ENCODE measurements at places on chromosomes 5 and 9.

DNA sequence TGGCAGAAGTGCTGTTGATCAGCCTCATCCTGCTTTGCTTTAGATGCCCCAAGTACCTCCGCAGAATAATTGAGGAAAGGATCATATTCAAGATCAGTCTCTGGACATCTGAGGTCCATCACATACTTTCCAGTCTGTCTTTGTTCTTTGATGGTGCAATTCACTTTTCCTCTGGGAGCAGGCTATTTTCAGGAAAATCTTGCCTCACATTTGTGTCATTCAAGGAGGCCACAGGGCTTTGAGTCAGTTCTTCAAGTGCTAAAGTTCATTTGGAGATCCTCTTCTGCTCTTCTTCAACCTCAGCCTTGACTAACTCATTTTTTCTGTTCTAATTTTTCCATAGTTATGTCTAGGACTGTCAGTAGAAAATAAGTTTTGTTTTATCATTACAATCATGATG is 18.6 kb downstream of the EQTN start:
- no peak for DNase-seq

- no peak for DNase-seq
Observed at GRCh38 chr5:161483721-161484120, 62.8 kb downstream of the GABRB2 start.

GRCh38 chr5:53817183-53817582 is 256.7 kb downstream of the NDUFS4 start:
- no peak for DNase-seq

DNA sequence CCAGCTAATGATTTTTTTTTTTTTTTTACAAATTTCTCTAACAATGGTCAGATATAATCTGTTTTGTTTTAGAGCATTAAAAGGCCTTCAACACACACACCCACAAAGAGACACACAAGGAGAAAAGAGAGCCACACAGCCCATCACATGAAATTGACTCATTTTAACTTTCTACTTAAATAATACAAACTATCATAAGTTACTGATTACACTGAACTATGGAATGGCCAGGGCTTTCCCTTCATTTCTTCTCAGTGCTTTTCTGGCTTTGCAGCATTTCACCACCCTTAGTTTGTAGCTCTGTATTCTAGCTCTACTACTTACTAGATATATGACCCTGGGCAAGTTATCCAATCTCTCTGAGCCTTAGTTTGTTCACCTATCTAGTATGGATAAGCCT is 13.2 kb downstream of the REEP5 start:
- DNase-seq, result no peak

DNA sequence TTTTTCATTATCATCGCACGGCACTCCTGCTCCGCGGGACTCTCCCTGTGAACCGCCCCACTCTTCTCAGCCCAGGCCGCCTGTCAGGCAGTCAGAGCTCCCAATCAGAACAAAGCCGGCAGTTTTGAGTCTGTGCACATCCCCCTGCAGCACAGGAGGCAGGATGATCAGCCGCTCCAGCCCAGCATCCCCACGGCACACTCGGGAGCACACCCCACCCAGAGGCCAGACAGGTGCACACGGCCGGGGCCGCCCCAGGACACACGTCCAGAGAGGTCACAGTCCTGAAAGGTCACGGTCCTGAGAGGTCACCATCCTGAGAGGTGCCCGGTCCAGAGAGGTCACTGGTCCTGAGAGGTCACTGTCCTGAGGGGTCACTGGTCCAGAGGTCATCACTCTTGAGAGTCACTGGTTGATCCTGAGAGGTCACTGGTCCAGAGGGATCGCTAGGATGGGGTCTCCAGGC is 8.4 kb downstream of the TPPP start:
- no peak for DNase-seq

GRCh38 chr9:101093620-101094019 is 65.1 kb downstream of the PLPPR1 start:
- peak; percentile 5 for DNase-seq

- no peak for DNase-seq
Observed at GRCh38 chr5:10668697-10669096, 92.3 kb downstream of the DAP start.

DNA sequence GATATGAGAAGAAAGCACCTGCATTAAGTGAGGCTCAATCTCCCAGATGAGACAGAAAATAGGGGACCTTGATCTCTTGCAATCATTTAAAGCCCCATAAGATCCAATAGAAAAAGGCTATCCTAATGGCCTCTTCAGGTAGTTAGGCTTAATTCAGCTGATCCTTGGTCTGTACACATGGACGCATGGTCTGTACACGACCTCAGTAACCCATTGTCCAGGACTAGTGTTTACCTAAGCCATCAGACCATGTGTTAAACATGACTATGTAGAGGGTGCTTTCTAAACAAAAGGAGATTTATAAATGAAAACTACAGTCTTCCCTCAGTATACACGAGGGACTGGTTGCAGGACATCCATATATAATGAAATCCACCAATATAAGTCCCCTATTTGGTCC is 7.5 kb downstream of the MARCHF3 start:
- DNase-seq, result no peak

GRCh38 chr9:132287256-132287760 is 67.5 kb downstream of the SETX start:
- DNase-seq, result no peak

- DNase-seq, result no peak
Observed at GRCh38 chr9:133273098-133273497, 1.9 kb downstream of the ABO start.

DNA sequence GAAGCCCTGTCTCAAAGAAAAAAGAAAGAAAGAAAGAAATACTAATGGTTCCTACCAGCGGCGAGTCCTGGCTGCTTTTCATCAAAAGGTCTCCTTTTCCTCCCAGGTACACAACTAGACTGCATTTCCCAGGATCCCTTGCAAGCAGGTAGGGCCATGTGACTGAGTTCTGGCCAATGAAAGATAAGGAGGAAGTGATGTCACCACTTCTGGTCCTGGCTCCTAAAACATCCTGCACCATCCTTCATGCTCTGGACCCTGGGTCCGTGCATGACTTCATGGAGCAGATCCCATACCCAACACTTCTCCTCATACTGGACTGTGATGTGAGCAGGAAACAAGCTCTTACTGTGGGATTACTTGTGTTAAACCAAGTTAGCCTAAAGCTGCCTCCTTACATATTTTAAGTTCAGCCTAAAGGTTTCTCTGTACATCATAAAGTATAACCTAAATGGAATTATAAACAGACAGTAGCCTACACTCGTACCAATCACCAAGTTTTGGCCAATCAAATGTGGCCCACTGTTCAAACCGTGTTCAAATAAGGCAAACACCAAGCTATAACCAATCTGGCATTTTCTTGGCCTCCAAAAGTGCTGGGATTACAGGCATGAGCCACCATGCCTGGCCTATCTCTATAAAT is 30.2 kb upstream of the FUBP3 start:
- DNase-seq, result no peak

- DNase-seq, result no peak
Observed at GRCh38 chr9:120478208-120478607, 101.8 kb downstream of the CDK5RAP2 start.

DNA sequence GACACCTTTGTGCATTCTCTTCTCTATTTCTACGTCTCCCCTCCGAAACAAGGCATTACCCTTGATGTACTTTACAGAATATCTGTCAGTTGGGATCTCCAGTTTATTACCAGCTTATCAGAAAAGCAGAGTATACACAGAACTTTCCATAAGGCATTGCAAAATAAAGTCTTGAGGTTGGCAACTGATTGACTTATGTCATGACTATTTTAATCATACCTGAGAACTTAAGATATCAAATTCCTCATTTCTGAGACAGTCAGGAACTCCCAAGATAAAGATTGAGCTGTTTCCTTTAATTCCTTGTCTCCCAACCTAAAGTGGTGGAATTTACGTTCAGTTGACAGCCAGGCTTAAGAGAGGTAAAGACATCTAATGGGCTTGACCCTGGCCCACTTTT is 110.9 kb downstream of the MEF2C start:
- DNase-seq, result no peak

DNA sequence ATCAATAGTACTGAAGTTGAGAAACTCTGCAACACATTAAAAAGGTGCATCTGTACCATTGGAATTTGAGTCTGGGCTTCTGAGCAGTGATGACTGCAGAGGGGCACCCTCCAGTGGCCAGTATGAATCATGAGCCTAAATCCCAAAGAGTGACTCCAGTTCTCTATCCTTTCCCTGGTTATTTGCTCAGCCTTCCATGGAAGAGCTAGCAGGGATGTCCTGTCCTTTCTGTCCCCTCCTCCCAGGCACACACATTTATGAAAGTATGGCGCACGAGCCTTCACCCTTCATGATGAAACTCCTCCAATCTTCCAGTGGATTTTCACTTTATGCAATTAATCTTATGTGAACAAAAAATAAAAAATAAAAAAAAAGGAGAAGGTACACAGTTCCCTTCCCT is 81.0 kb downstream of the ESM1 start:
- no peak for DNase-seq

- DNase-seq, result no peak
Observed at GRCh38 chr9:70169222-70169621, 89.6 kb upstream of the SMC5 start.
